Fibroblast of skin of right quadriceps (primary cell): ENCODE measurements at places on chromosomes 11 and 22.

- no peak for DNase-seq
These were observed 36.2 kb downstream of the CNTF start for GRCh38 chr11:58658623-58659022.

GRCh38 chr11:91902312-91902711, 322.3 kb upstream of the FAT3 start:
- no peak for DNase-seq

GRCh38 chr22:17446698-17447097, 77.4 kb downstream of the CECR2 start:
- no peak for DNase-seq

DNA sequence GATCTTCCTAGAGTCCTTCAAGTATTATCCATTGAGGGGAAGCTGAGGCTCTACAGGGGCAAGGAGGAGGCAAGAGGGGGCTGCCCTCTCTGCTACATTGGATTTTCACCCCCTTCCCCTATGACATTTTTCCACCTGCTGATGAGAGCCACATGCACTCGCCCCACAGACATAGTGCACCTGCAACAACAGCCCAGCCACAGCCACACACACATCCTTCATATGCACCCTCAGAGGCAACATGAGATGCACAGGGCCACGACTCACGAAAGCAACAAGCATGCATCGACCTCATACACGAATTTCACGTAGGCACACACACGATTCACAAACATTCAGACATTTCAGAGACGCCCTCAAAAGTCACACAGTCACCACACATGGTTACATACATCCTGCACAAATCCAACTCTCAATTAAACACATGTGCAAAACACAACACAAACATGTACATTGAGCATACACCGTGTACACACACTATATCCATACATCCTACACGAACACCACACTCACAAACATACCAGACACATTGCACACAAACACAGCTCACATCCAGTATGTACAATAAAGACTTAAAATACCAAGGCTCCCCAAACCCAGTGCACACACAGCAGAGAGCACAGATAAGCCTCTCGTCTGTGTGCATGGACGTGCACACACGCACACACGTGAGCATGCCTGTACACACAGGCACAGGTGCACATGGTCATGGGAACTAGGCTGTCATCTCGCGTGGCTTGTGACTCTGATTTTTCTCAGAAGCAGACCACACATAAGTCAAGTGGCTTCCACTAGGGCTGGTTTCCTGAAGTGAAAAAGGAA, 6.3 kb upstream of the LRRC32 start:
- no peak for DNase-seq

- DNase-seq: no peak
These were observed 2.3 kb downstream of the SLC25A1 start for GRCh38 chr22:19176175-19176643.

GRCh38 chr22:30252411-30253204, 6.0 kb upstream of the LIF start:
- no peak for DNase-seq

- no peak for DNase-seq
These were observed 11.4 kb downstream of the SLC6A5 start for GRCh38 chr11:20610825-20611224.

- no peak for DNase-seq
These were observed 79.6 kb downstream of the PHF21B start for GRCh38 chr22:44930016-44930710.
